ENCODE measurements at places on chromosomes 7 and 10. TPM values are rescaled to one million over a fixed set of nuclear protein-coding genes. Genes with fewer than 3 reads are reported as not detected.

The SPDYE11 gene
- not detected for total RNA-seq

DNA sequence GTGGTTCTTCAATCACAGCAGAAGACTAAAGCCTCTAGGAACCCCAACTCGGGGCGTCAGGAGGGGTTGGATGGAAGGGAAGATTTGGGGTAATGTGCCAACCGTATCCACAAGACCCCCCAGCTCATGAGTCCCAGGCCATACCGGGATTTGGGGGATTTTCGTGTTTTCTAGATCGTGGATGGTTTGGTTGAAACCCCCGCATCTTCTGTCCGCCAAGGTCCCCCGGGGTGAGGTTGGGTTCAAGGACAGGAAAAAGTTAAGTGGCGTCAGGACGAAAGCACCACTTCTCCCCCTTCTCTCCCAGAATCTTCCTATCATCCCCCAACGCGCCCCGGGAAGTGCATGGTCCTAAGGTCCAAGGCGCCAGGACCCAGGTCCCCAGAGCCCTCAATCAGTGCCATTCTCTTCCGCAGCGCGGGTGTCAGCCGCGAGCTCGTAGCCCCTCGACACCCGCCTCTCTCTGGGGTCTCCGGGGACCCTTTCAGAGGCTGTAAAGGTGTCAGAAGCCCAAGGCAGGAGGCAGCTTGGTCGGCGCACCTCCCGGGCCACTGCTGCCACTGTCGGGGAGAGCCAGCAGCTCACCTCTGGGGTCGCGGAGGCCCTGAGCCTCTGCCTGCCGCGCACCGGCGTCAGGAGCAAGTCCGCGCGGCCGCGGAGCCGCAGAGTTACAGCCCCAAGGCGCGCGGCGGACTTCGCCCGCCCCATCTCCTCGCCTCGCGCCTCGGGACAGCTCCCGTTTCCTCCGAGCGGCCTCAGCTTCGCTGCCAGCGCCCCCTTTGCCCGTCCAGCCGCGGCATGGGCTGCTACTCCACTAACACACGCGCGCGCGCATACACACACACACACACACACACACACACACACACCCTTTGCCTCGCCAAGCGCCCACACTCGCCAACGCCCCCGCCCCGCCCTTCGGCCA is 1.5 kb downstream of the MKX start:
- peak overlapping the region; percentile 84 for H3K4me3 ChIP-seq
- peak overlapping the region; percentile 72 for H3K27ac ChIP-seq
- peaks cover 64% of the 10 kb centered on the region for H3K27me3 ChIP-seq
- peak; percentile 47 for DNase-seq
- no peaks in the 10 kb centered on the region for H3K36me3 ChIP-seq

- H3K27me3 ChIP-seq: no peaks in the 10 kb centered on the region
- no peak for DNase-seq
- H3K4me3 ChIP-seq: no peak overlapping the region
- H3K4me1 ChIP-seq: peaks cover 84% of the 10 kb centered on the region
Measured at GRCh38 chr7:2956076-2956475, 87.6 kb downstream of the CARD11 start.

- H3K4me3 ChIP-seq: no peak overlapping the region
- no peaks in the 10 kb centered on the region for H3K36me3 ChIP-seq
- no peak for DNase-seq
- peaks cover 13% of the 10 kb centered on the region for H3K27me3 ChIP-seq
- no peaks in the 10 kb centered on the region for H3K4me1 ChIP-seq
- H3K27ac ChIP-seq: no peak overlapping the region
Measured at GRCh38 chr10:132482090-132482800, 55.3 kb upstream of the INPP5A start.

GRCh38 chr7:50731703-50732582 is 50.8 kb downstream of the GRB10 start:
- H3K4me3 ChIP-seq: no peak overlapping the region
- H3K36me3 ChIP-seq: no peaks in the 10 kb centered on the region
- H3K27me3 ChIP-seq: no peaks in the 10 kb centered on the region
- H3K27ac ChIP-seq: no peak overlapping the region
- DNase-seq: no peak
- peaks cover 11% of the 10 kb centered on the region for H3K4me1 ChIP-seq

All from activated T-cell treated with anti-CD3 and anti-CD28 coated beads, Interleukin-2, amount 50 U/mL, for 72 hours (primary cell).